ENCODE measurements at places on chromosomes 4 and X.
A peak's percentile ranks its signal among the peaks of the same experiment; 100 is the strongest.

- no peak for DNase-seq
Measured at GRCh38 chrX:23292988-23293651, 41.5 kb upstream of the PTCHD1 start.

GRCh38 chr4:26130173-26130572 is 190.6 kb upstream of the RBPJ start:
- peak; percentile 57 for DNase-seq

DNA sequence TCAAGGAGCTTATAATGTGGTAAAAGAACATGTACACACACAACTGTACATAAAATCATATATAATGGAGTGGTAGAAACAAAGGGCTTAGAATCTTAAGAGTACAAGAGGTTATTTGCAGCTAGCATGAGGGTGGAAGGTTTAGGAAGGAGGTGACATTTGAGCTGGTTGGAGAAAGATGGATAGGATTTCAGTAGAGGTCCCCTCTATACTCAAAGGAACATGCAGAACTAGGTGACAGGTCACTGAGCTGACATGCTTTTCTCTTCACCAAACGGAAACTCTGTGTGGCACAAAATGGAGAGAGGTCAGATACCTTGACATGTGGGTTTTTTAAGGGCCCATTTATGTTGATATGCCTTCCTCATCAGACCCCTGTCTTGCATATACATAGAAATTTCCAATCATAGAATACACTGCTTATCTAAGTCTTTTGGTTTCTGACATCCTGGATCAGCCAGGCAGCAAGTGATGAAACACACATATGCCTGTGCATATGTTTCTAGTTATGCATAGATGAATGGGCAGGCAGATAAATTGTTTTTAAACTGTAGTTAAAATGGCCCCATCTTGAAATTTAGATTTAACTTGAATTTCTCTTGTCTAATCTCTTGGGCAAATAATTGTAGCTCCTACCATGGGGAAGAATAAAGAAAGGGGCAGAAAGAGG is 29.3 kb downstream of the CLCN5 start:
- no peak for DNase-seq

GRCh38 chr4:87050596-87050995 is 115.8 kb downstream of the AFF1 start:
- DNase-seq: no peak

DNA sequence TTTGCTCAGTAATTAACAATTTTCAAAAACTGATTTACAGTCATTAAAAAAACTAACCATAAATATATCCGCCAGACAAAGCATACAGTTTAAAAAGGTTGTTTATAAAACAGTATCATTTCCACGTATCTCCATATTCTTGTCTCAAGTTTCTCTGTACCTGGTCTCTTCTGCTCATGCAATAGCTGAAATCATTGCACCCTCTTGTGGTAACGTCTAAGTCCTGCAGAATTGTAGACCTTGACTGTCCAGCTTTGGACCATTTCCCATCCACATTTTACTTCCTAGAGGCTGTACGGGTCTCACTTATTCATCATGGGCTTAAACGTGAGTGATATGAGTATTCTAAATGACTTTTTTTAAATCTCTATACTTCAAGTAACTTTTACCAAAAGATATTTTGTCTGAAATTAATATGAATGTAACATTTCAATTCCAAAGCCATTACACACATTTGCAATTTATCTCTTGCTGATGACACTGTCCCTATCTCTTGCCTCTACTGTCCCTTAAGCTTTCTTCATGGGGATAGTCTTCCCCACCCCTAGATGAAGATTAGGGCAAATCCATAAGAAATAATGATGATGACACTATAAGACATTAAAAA is 118.5 kb downstream of the BTC start:
- peak; percentile 6 for DNase-seq
